ENCODE measurements at places on chromosomes 3 and 15.

DNA sequence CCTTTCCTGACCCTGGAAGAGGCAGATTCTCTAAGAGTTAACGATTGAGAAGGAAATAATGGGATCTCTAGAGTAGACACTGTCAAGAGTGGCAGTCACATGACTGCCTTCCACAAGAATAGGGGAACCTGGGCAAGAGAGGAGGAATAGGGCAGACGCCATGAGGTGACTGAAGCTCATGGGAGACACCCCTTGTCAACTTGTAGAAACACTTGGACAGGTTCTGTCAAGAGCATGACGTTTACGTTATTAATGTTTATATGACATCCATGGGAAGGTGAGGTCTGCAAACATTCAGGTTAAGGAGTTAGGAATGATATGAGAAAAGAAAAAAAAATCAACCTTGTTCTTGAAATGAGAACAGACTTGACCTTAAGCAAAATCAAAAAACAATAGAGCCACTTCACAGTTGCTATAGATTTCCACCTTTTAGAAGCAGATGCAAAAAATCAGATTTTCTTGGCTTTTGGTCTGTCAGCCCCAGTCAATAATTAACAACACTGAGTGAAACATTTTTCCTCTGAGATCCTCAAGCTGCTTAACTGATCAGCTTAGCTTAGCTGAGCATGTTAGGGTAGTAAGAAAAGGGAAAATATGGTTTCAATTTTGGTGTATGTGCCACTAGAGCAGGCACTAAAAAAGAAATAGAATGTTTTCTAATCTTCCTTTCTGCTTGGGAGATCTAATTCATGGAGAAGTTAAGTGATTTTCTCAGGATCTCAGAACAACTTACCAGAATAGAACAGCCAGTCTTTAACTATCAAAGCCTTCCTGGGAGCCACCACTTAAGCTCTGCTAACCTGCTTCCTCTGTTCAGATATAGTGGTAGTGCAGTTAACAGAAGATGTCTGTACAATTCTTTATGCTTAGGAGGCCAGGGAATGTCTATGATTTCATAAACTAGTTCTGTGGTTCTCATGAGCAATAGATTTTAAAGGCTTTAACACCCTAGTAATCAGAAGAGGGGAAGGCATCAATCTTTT, 116.9 kb downstream of the B3GALNT1 start:
- no peak for DNase-seq

GRCh38 chr3:139260793-139261736, 82.8 kb upstream of the MRPS22 start:
- no peak for DNase-seq

- no peak for DNase-seq
Measured at GRCh38 chr15:92668620-92669019, 13.0 kb upstream of the FAM174B start.

DNA sequence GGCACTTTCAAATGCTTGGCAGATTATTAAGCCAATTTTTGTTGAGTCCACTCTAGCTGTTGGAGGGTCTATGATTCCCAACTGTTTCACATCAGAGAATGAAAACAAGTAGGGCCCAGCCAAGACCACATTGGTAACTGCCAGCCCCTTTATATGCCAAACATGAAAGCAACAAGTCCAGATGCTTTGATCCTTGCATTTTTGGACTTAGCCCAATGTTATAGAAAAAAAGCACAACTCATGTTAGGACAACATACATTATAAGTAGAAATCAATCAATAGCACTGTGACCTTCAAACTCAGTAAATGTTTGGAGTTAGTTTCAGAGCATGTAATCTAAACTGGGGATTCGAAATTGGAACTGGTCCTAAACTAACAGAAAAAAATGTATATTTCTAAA, 674.7 kb downstream of the MECOM start:
- DNase-seq: no peak

GRCh38 chr15:67177752-67178151, 76.7 kb downstream of the AAGAB start:
- no peak for DNase-seq
